ENCODE measurements at places on chromosomes 3 and 15.

DNA sequence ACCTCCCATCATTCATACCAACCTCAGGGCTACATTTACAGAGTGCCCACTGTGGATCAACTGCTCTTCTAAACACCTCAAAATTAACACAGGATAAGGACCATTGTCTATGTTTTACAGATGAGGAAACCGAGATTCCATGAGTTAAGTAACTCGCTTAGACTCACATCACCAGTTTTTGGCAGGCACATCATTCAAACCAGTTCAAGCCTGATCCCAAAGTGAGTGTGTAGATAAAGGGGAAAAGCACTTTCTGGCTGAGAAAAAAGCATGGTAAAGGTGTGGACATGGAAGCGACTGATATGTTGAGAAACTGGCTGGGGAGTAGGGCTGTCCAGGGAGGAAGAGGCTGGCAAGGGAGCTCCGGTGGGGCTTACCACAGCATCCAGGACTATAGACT is 193.7 kb upstream of the RORA start:
- no peak for DNase-seq

DNA sequence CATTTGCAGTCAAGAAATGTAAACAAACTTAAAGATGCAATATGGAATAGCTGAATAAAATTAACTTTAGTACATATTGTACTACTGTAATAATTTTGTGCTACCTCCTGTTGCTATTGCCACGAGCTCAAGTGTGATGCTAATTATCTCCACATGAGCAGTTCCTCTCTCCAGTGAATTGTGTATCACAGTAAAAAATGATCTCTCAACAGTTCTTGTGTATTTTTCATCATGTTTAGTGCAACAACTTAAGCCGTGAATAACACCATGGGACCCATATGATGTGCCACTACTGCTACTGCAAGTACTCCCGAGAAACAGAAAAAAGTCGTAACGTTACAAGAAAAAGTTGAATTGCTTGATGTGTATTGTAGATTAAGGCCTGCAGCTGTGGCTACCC is 12.4 kb downstream of the RIOX2 start:
- DNase-seq, result no peak

GRCh38 chr3:97694876-97695275 is 69.7 kb upstream of the ARL6 start:
- no peak for DNase-seq

- peak; percentile 22 for DNase-seq
Observed at GRCh38 chr15:50431204-50431603, 7.0 kb downstream of the USP8 start.

DNA sequence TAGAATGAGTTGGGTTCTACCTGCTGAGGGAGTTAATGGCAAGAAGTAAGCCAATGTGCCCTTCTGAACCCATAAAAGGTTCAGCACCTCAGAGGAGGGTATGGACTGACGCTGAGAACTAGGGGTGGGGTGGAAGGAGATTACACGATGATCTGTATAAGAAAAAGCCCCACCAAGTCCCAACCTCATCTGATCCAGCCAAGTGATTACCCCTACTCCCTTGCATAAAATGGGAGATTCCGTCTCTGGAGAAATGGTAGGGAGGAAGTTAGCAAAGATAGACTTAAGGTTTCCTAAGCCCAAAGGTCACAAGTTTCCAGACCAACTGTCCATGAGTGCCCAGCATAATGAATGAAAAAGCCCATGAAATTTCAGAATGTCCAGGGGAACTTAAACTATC is 7.1 kb upstream of the DVL3 start:
- DNase-seq, result no peak

DNA sequence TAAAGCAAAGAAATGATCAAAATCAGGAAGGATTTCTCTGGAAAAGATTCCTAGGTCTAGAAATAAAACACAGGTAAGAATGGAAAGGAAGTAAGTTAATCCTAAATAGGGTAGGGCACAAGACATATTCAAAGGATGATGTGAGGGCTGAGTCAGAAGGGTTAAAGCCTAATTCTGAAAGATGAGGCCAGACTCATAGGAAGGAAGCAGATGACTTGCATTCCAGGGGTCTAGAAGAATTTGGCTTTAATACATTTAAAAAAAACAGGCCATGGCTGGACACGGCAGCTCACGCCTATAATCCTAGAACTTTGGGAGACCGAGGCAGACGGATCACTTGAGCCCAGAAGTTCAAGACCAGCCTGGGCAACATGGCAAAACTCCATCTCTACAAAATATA is 3.2 kb downstream of the SSR3 start:
- DNase-seq, result peak; percentile 73

GRCh38 chr15:68091743-68092142 is 37.6 kb downstream of the PIAS1 start:
- no peak for DNase-seq

DNA sequence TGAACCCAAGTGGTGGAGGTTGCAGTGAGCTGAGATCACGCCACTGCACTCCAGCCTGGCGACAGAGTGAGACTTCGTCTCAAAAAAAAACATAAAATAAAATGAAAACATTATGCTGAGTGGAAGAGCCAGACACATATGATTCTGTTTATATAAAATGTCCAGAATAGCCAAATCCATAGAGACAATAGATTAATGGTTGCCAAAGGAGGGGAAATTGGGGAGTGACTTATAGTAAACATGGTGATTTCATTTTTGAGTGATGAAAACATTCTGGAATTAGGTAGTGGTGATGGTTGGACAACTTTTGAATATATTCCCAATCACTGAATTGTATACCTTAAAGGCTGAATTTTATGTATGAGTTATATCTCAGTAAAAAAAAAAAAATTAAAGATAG is 172.0 kb upstream of the BFSP2 start:
- DNase-seq, result no peak

DNA sequence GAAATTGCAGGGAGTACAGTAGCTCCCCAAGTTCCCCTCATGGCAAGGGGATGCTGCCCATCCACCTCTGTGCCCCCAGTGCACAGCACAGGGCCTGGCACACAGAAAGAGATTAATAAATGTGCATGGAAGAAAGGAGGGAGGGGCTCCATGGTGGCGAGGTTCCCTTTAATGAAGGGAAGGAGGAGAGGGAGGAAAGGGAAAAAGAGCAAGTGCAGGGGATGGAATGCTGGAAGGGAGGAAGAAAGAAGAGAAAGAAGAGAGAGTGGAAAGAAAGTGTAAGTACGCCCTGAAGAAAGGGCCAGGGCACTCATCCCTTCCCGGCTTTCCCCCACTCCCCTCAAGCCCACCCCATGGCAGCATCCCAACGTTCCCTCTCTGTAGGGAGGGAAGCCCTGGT is 1.5 kb upstream of the VIPR1 start:
- DNase-seq, result no peak

DNA sequence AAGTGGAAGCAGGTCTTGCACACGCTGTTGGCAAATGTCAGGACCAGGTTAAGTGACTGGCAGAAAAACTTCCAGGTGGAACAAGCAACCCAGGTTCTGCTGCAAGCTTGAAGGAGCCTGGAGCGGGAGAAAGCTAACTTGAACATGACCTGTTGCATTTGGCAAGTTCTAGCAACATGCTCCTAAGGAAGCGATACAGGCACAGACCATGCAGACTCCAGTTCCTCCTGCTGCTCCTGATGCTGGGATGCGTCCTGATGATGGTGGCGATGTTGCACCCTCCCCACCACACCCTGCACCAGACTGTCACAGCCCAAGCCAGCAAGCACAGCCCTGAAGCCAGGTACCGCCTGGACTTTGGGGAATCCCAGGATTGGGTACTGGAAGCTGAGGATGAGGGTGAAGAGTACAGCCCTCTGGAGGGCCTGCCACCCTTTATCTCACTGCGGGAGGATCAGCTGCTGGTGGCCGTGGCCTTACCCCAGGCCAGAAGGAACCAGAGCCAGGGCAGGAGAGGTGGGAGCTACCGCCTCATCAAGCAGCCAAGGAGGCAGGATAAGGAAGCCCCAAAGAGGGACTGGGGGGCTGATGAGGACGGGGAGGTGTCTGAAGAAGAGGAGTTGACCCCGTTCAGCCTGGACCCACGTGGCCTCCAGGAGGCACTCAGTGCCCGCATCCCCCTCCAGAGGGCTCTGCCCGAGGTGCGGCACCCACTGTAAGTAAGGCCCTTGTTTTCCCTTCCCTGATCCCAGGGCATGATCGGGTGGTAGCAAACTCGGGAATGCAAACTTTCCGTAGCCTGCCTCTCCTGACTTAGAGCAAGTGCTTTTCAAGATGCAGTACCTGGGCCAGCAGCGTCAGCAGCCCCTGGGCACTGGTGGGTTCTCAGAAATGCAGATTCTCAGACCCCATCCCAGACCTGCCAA is 759 bp downstream of the GALNT15 start:
- DNase-seq, result no peak

- DNase-seq, result no peak
Observed at GRCh38 chr15:38154837-38155236, 97.8 kb upstream of the SPRED1 start.

DNA sequence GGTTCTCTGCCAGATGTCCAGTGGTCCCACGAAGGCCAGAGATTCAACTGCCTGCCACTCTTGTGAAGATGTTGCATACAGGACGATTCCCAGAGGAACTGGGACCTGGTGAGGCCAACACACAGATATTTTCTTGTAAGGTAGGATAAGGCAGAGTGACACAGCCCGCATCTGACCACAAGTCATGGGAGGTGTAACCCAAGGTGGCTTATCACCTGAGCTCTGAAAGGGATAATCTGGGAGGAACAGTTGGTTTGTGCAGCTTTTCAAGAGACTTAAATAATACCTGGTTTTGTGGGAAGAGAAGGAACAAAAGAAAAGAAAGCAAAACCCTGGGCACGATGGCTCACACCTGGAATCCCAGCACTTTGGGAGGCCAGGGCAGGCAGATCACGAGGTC is 39.8 kb upstream of the NR2F2 start:
- DNase-seq, result no peak

DNA sequence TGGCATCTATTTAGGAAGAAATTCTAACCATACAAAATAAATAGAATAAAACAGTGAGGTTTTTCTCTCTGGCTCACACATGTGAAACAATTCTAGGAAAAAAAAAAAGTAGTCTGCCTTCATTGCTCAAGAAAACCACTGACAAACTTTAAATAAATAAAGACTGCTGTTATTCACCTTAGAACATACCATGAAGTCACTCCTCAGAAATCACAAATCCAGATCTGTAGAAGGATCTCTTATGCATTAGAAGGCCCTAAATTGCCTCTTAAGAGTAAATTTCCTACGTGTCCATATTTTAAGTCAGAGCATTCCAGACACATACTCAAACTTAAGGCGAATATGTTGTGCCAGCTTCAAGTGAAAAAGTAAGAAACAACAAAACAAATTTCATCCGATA is 217.3 kb downstream of the ZIC4 start:
- DNase-seq, result no peak

All from cardiac fibroblast (primary cell).